ENCODE measurements at places on chromosomes 1 and 21.

- peak; percentile 16 for DNase-seq
These were observed 80.4 kb downstream of the AJAP1 start for GRCh38 chr1:4734791-4735190.

GRCh38 chr1:171860696-171861095, 19.4 kb downstream of the DNM3 start:
- DNase-seq = no peak

- no peak for DNase-seq
These were observed 13.6 kb downstream of the EVA1C start for GRCh38 chr21:32426066-32426465.

GRCh38 chr1:229027622-229028182, 243.2 kb upstream of the RAB4A start:
- DNase-seq = no peak

DNA sequence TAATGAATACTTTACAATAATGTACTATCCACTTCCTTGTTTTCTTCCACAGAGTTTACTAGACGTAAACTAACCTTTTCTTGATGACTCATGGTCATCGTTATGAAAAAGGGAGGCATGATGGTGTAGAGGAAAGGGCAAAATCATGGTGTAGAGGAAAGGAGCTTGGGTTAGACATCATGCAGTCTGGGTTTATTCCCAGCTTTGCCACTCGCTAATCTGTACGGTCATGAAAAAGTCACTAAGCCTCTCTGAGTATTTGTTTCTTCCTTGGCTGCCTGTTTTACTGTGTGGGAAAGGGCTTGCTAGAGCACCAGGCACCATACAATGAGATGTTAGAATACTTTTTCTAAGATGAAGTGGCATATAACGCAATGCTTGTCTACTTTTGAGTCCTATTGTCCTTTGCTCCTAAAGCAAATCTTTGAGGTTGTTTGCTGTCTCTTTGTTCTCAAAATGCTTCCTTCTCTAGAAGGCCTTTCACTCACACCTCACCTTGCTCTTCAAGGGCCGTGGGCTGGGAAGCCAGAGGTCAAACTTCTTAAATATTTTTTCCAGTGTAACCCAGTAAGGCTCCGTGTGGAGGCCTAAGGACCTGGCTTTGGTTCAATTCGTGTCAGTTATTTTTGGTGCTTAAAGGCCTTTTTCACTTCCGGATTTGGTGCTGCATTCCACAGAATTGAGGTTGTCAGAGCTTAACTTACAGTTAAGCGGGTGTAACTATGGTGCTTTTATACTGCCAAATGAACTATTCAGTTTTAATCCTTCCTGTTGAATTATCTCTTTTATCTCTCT, 9.9 kb upstream of the ETV3 start:
- no peak for DNase-seq

DNA sequence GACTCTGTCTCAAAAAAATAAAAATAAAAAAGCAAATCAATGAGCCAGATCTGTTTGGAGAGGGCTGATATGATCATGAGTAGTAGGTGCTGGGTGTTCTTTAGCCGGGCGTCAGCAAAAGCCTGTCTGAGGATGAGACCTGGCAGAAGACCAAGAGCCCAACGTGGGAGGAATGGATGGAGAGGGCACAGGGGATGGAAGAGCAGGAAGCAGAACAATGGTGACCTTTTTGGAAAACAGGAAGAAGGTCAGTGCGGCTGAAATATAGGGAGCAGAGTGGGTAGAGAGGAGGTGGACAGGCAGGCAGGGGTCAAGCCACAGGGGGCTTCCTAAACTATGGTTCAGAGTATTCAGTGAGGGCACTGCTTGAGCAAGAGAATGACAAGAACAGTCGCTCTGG, 30.9 kb downstream of the VWA5B1 start:
- no peak for DNase-seq

GRCh38 chr1:15064217-15064929, 89.2 kb upstream of the TMEM51 start:
- no peak for DNase-seq

All from NCI-H2171 (cell line).